Calu3 (cell line): ENCODE measurements at places on chromosomes 3 and 15. TPM values are rescaled to one million over a fixed set of nuclear protein-coding genes. Genes with fewer than 3 reads are reported as not detected.

Gene CAND2
- total RNA-seq = not detected in 2 replicates

GRCh38 chr15:67859331-67859946 lies 19.6 kb upstream of the RNU6-1 start:
- no peaks in the 10 kb centered on the region for H3K36me3 ChIP-seq
- H3K4me1 ChIP-seq = peaks cover 10% of the 10 kb centered on the region
- H3K27ac ChIP-seq = no peak overlapping the region
- no peak overlapping the region for H3K4me3 ChIP-seq

Gene SAMD7
- not detected in 2 replicates for total RNA-seq

DNA sequence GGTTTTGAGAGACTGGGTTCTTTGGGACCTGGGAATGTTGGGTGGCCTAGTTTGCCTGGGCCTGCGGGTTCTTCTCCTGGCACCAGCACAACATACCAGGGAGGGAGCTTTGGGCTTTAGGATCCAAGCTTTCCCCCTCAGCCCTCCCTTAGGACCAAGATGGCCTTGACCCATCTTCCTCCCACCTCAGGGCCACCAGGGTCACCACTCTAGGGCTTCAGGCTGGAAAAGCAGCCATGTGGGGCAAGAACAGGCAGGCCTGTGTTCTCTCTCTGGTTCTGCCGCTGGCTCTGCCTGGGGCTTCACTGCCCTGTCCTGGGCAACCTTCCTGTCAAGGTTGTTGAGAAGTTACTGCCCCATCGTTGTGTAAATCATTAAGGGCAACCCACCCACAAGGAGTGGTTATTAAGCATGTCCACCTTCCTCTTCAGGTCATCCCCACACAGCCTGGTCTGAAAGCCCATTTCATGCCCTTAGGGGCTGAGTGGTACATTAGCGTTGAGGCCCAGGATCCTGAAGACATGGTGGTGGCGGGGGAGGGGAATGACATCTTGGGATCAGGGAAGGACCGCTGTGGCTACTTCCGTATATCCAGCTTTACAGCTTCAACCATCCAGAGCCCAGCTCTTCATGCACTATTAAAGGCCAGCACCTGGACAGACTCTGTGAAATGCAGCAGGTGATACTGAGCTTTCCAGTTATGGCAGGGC lies 652 bp downstream of the DUOX1 start:
- no peak for DNase-seq
- H3K36me3 ChIP-seq = no peaks in the 10 kb centered on the region
- peak overlapping the region; percentile 30 for H3K4me3 ChIP-seq
- no peaks in the 10 kb centered on the region for H3K4me1 ChIP-seq

Gene GASK1A
- 1.6 and 2.3 TPM in 2 replicates for total RNA-seq

DNA sequence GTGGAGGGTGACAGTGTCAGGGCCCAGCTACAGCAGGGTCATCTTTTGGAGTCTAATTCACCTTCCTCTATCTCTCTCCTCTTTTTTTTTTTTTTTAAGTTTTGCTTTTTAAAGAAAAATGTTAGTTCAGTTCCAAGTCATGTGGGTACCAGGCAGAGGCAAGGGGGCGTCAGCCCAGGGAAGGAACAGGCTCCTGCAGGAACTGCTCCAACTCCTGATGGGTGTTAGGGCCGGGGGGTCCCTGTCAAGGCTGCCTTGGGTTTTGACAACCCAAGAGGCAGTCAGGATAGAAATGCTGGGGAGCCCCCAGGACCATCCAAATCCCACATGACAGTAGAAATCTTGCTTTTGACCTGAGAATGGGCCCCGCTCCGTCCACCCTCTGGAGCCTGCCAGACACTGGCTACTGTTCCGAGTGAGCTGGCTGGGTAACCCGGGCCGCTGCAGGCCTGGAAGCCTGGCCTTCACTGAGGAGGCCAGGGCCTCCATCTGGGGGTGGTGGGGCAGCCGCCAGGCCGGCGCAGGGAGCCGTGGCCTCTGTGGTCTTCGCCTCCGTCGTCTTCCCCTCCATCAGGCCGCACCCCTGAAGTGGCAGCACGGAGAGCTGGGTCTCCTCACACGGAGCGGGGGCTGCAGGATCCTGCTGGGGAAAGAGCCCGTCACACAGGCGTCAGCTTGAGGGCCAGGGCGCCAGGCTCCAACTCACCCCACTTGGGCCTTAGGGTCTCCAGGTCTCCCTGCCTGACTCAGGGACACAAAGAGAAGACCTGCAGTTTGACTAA lies 24.2 kb downstream of the RNU5B-1 start:
- no peaks in the 10 kb centered on the region for H3K4me1 ChIP-seq
- H3K4me3 ChIP-seq = no peak overlapping the region
- no peak overlapping the region for H3K27ac ChIP-seq
- no peaks in the 10 kb centered on the region for H3K36me3 ChIP-seq

GRCh38 chr3:197010556-197011351 lies 18.9 kb downstream of the MELTF start:
- peaks cover 6% of the 10 kb centered on the region for H3K36me3 ChIP-seq
- H3K27me3 ChIP-seq = no peaks in the 10 kb centered on the region
- H3K27ac ChIP-seq = no peak overlapping the region
- no peaks in the 10 kb centered on the region for H3K4me1 ChIP-seq
- DNase-seq = no peak

DNA sequence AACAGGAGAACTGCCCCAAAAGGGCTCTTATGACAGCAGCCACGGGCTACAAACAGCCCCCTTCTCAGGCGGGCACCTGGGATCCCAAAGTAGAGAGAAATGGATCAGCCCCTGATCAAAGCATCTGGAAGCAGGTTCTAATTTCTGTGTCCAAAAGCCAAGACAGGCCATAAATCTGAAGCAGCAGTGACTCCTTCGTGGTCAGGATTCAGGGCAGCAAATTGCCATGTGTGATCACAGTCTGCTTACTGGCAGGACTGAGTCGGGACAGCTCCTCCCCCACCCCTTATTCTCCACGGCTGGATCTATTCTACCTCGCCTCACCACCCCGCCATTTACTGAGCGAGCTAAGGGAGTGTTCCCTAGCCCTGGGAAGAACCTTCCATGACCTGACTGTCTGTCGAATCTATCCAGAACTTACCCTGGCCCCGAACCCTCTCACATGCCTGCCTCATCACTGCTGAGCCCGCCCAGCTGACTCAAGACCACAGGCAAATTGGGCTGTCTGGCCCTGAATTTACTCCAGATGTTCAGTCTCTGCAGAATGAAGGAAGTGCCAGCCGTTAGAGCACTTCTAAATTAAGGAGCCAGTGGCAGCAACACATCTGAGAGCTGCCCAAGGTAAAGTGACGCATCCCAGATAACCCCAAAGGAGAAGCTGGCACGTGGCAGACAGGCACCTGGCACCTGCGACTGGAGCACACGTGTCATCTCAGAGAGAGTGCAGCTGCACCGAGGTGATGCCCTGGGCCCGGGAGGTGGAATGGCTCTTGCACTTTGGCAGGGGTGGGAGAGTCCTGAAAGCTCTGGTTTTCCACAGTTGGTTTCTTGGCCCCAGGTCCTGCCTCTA lies 1.3 kb downstream of the LRRC15 start:
- no peak overlapping the region for H3K27ac ChIP-seq
- no peak overlapping the region for H3K4me3 ChIP-seq
- DNase-seq = no peak
- H3K27me3 ChIP-seq = peaks cover 91% of the 10 kb centered on the region

- H3K27ac ChIP-seq = no peak overlapping the region
- H3K27me3 ChIP-seq = no peaks in the 10 kb centered on the region
- no peaks in the 10 kb centered on the region for H3K4me1 ChIP-seq
- no peaks in the 10 kb centered on the region for H3K36me3 ChIP-seq
Observed at GRCh38 chr15:52438047-52438446, 90.6 kb downstream of the MYO5A start.

Gene PGBD4
- 1.3 TPM in 2 replicates for total RNA-seq

DNA sequence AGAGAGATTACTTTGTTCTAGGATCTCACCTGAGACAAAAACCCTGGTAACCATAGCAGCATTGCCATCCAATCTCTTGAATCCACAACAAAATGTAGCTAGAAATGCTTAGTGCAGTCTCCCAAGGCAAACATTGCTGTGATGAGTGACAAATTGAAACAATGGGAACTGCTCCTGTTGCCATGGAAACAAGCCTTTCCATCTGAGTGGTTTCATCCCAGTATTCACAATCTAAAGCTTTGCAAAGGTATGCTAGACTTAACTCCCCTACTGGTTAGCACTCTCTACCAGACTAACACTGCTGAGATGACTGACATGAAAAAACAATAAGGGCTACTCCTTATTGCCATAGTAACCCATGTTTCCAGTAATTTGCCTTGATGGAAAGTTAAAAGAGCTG lies 172.6 kb upstream of the CNTN3 start:
- H3K4me1 ChIP-seq = no peaks in the 10 kb centered on the region
- no peak overlapping the region for H3K4me3 ChIP-seq
- H3K36me3 ChIP-seq = no peaks in the 10 kb centered on the region
- H3K27me3 ChIP-seq = no peaks in the 10 kb centered on the region
- no peak for DNase-seq

GRCh38 chr15:36156879-36157427 lies 422.5 kb upstream of the CDIN1 start:
- no peak for DNase-seq
- no peaks in the 10 kb centered on the region for H3K27me3 ChIP-seq
- no peak overlapping the region for H3K27ac ChIP-seq

Gene PDCD7
- 26.4 and 33.9 TPM in 2 replicates for total RNA-seq

DNA sequence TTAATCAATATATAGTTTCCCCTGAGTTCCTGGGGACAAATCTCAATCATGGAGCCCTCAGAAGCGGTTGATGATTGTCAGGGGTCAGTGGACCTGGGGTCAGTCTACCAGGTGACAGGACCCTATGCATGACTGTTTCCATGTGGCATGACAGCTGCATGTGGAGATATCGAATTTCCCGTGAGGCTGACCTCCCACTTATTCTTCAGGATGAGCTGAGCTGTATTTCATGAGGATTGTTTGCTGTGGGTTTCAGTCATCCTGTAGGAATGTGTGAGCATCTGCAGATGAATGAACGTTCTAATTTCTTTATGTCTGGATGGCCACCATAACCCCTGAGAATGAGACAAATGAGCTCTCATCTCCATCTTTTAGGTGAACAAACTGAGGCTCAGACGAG lies 93.0 kb upstream of the HES1 start:
- no peaks in the 10 kb centered on the region for H3K36me3 ChIP-seq
- H3K4me1 ChIP-seq = no peaks in the 10 kb centered on the region
- DNase-seq = no peak
- no peak overlapping the region for H3K27ac ChIP-seq

- no peak for DNase-seq
- no peak overlapping the region for H3K27ac ChIP-seq
- H3K27me3 ChIP-seq = no peaks in the 10 kb centered on the region
- no peaks in the 10 kb centered on the region for H3K4me1 ChIP-seq
- no peaks in the 10 kb centered on the region for H3K36me3 ChIP-seq
- H3K4me3 ChIP-seq = no peak overlapping the region
Observed at GRCh38 chr3:189001559-189001958, 170.2 kb upstream of the TPRG1 start.

- H3K27me3 ChIP-seq = no peaks in the 10 kb centered on the region
- H3K36me3 ChIP-seq = peaks cover 4% of the 10 kb centered on the region
- no peak overlapping the region for H3K27ac ChIP-seq
- H3K4me3 ChIP-seq = no peak overlapping the region
- DNase-seq = peak; percentile 77
- peaks cover 47% of the 10 kb centered on the region for H3K4me1 ChIP-seq
Observed at GRCh38 chr15:78216276-78217104, 17.9 kb downstream of the ACSBG1 start.

Gene PPP2R3A
- 45.6 and 64.8 TPM in 2 replicates for total RNA-seq

- DNase-seq = peak; percentile 31
- peaks cover 13% of the 10 kb centered on the region for H3K4me1 ChIP-seq
- peaks cover 48% of the 10 kb centered on the region for H3K36me3 ChIP-seq
Observed at GRCh38 chr3:127671523-127672428, 976 bp upstream of the ABTB1 start.

Gene KIF23
- total RNA-seq = 71.8 and 108 TPM in 2 replicates

DNA sequence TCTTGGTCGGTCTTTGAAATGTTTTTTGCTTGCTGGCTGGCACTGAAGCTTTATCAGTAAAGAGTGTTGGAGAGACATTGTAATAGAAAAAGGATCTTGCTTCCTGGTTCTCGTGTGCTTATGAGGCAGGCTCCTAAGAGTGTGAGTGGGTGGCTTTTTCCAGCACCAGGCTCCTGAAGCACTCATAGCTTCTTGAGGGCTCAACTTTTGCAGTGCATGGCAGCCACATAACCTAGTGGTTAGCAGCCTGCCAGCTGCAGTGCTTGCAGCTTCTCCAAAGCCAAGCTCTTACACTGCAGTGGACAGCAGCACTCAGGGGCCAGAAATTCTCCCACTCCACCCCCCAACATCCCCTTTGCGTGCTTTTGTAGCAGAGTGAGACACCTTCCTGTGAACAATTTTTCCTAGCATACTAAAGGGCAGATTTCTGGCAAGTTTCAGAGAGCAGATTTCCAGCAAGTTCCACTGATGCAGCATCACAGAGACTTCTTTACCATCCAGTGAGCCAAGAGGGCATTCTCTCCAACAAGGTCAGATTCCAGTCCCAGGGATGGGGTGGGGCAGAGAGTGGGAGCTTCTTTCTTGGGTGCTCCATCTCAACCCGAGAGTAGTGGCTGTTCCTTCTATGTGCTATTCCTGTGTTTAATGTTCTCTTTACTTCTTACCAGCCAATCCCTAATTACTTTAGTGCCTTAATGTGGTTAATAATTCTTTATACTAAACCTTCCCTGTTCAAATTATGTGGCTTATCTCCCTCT lies 15.8 kb upstream of the ARHGEF26 start:
- no peak overlapping the region for H3K4me3 ChIP-seq
- no peak for DNase-seq
- no peaks in the 10 kb centered on the region for H3K27me3 ChIP-seq
- no peaks in the 10 kb centered on the region for H3K36me3 ChIP-seq

DNA sequence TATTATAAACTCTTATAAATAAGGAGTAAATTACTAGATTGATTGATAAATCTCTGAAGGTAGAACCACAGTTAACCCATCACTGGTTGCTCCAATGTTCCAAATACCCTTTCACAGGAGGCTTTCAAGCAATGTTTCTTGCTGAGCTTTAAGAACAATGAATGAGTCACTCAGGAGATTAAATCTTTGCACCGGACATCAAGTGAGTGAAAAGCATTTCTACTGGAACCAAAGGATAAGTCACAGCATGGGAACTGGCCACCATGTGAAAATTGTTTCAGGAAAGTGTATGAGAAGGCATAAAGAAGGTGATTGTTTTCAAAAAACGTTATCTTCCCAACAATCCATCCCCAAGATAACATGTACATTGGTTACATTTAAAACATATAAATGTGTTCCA lies 90.6 kb downstream of the CNTN3 start:
- H3K4me3 ChIP-seq = no peak overlapping the region
- no peaks in the 10 kb centered on the region for H3K36me3 ChIP-seq
- no peak overlapping the region for H3K27ac ChIP-seq
- no peaks in the 10 kb centered on the region for H3K27me3 ChIP-seq

- H3K4me3 ChIP-seq = no peak overlapping the region
- DNase-seq = no peak
- H3K4me1 ChIP-seq = no peaks in the 10 kb centered on the region
Observed at GRCh38 chr3:164179110-164179774, 899.1 kb downstream of the SI start.

- H3K27ac ChIP-seq = peak overlapping the region; percentile 72
- H3K4me3 ChIP-seq = peak overlapping the region; percentile 7
- no peak for DNase-seq
Observed at GRCh38 chr3:171883257-171883892, 40.2 kb downstream of the TMEM212 start.
